Activated CD4-positive, CD25-positive, alpha-beta regulatory T cell treated with anti-CD3 and anti-CD28 coated beads, Interleukin-2, amount 50 U/mL, for 16 hours (primary cell): ENCODE measurements at places on chromosomes 3 and 15.
A peak's percentile ranks its signal among the peaks of the same experiment; 100 is the strongest.

GRCh38 chr15:74785194-74786032 lies 3.5 kb downstream of the CSK start:
- DNase-seq, result no peak

GRCh38 chr15:93519599-93519998 lies 430.6 kb upstream of the RGMA start:
- DNase-seq, result no peak

GRCh38 chr3:189339996-189340395 lies 168.2 kb downstream of the TPRG1 start:
- DNase-seq, result no peak

- no peak for DNase-seq
Measured at GRCh38 chr3:31008994-31009393, 114.5 kb upstream of the GADL1 start.

- DNase-seq, result no peak
Measured at GRCh38 chr15:72198356-72199204, 993 bp upstream of the GRAMD2A start.

- DNase-seq, result no peak
Measured at GRCh38 chr15:45715528-45715927, 80.7 kb downstream of the SQOR start.

GRCh38 chr15:62047282-62047827 lies 12.9 kb downstream of the VPS13C start:
- DNase-seq, result no peak

- no peak for DNase-seq
Measured at GRCh38 chr3:59133311-59133710, 83.5 kb upstream of the CFAP20DC start.

GRCh38 chr3:46693038-46693891 lies at the start of gene ALS2CL:
ALS2CL (minus strand) TSS chr3:46693679; CDS start chr3:46689440, 4,239 bp downstream.
- peak; percentile 39 for DNase-seq

GRCh38 chr3:40655551-40655950 lies 130.8 kb downstream of the ZNF621 start:
- no peak for DNase-seq

DNA sequence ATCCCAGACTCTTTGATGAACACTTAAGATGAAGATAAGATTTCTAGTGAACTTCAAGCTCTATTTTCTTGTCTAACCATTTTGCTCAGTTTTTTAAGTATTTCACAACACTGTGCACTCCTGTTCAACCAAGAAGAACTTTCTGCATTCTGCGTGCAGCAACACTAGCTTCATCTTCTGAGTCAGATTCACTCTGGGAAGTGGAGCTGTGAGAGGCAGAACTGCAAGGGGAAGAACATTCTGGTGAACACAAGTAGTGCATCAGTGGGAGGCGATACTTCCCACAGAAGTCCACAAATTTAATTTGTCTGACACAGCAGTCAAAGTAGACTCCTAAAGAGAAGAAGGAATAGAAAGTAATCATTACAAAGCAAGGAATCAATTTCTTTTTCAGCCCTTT lies 18.1 kb downstream of the LRRC58 start:
- no peak for DNase-seq

DNA sequence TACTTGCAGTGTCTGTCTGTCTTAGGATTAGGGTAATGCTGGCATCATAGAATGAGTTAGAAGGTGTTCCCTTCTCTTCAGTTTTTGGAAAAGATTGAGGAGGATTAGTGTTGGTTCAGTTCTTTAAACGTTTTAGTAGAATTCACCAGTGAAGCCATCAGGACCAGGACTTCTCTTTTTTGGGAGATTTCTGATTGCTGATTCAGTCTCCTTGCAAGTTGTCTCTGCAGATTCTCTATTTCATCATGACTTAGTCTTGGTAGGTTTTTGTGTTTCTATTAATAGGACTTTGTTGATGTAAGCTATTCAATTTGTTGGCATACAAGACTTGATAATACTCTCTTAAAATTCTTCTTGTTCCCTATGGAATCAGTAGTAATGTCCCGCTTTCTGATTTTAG lies 48.9 kb downstream of the STT3B start:
- no peak for DNase-seq

- no peak for DNase-seq
Measured at GRCh38 chr3:14925729-14926591, 21.4 kb upstream of the NR2C2 start.

DNA sequence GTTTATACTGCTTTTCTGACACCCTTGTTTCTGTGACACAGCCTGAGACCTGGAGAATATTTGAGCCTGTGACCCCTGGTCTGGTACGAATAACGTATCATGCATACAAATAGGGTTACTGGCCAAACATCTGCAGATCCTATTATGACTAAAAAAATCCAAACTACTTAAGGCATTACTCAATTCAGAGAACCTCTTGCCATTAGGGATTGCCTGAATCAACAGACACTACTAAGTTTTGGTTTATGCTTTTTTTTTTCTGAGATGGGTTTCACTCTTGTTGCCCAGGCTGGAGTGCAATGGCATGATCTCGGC lies 35.4 kb downstream of the OSBPL10 start:
- DNase-seq, result no peak

GRCh38 chr3:194492001-194492400 lies 5.2 kb upstream of the ATP13A3 start:
- DNase-seq, result no peak

- no peak for DNase-seq
Measured at GRCh38 chr15:75661100-75661755, 13.5 kb downstream of the SNX33 start.

- DNase-seq, result no peak
Measured at GRCh38 chr3:11634081-11634635, 9.6 kb downstream of the VGLL4 start.

DNA sequence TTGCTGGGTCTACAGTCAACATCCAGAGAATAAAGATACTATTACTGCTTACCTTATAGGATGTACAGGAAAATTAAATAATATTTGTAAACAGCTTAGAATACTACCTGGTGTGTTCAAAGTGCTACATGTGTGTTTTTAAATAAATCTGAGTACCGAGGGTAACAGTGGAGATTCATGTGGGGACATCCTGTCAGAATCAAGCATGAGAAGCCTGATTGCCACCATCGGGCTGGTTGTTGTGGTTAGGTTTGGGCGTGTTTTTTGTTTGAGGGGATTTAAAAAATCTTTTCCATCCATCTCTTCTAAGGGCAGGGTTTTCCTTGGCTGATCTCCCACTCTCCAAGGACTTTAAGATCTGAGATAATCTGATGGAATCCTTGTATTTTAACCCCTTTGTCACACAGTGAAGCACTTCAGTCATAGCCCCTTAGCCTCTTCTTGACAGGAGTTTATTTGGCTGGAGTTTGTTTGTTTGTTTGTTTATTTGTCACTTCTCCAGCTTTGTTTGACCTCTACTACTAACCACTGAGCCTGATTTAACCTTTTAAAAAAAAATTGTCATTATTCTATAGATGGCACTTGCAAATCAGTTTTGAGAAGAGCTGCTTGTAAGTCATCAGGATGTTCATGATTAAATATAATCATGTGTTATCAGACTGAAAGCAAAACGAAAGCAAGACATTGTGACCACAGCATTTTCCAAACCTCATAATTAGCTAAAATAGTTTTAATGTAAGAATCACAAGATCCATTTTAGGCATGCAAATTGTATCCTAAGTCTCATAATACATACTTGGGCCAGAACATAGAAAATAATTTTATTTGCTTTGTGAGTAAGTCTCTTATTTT lies 72.8 kb upstream of the RARB start:
- DNase-seq, result no peak
